ENCODE measurements at places on chromosomes 11 and 22.
A peak's percentile ranks its signal among the peaks of the same experiment; 100 is the strongest.

DNA sequence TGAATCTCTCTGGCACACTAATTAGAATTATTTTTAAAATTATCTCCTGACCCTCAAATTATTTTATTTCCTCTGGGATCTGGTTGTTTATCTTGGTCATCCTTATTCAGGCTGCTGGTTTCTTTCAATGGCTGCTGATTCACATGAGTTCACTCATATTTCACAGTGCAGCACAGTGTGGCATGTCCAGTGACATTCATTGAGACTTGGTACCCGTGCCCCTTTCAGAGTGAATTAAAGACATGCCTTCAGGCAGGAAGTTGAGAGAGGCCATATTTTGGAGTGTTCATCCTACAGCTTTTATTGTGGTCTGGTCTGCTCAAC, 13.5 kb downstream of the DCPS start:
- DNase-seq = no peak

GRCh38 chr11:6640036-6640984, 15.3 kb downstream of the DCHS1 start:
- DNase-seq = no peak

- DNase-seq = no peak
Measured at GRCh38 chr11:115893461-115894099, 389.4 kb upstream of the CADM1 start.

GRCh38 chr11:30488304-30488998, 97.7 kb downstream of the MPPED2 start:
- peak; percentile 14 for DNase-seq

DNA sequence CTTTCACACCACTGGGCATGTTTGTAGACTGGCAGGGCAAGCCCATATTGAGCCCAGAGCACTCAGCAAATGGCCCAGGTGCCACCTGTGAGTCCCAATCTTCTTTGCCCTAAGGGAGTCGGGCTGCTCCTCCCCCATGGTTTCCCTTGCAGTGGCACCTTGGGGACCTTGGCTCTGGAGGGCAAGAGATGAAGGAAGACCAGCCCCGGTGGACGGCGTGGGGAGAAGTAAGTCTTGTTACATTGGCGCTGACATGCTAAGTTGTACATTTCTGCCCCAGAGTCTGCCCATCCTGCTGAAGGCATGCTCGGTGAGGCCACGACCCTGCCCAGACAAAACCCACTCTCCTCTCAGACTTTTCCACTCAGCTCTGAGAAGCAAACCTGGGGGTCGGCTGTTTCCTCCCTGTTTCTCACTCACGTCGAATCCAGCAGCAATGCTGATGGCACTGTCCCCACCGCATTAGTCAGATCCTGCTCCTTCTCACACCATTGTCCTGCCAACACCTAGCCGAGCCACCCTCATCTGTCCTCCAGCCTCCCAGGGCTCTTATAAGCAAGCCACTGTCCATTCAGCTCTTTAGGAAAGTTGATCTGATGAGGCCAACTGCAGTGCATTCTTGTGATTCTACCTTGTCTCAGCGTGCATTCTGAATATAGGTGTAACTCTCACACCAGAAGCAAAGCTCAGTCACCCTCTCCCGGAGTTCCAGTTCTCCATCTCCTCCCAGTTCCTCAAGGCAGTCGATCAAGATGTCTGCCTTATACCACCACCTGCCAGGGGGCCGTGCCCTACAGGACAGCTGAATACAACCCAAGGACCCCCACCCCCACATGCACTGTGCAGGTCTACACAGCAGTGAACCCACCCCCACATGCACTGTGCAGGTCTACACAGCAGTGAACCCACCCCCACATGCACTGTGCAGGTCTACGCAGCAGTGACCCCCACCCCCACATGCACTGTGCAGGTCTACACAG, 827.1 kb downstream of the TBC1D22A start:
- DNase-seq = no peak
